ENCODE measurements at places on chromosomes 13 and 19. TPM values are rescaled to one million over a fixed set of nuclear protein-coding genes. Genes with fewer than 3 reads are reported as not detected.
A peak's percentile ranks its signal among the peaks of the same experiment; 100 is the strongest.

Gene APOE
- 32.5 TPM for total RNA-seq

DNA sequence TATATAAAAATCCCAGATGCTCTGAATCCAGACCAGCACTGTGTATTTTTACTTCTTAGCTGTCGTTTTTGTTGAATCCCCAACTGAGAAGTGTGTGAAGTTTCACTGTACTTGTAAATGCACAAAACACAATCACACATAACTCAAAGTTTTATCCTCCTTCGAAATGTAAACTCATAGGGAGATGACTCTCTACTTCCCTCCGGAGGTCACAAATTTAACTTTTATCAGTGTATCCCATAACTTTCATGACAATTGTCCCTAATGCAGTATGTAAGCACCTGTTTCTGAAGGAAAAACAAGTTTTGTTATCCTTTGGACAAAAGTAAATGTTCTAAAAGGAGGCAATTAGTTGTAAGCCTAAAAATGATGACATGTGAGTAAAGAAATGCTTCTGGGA, 665.0 kb upstream of the SLITRK6 start:
- no peak overlapping the region for H3K27ac ChIP-seq
- no peak for DNase-seq
- no peaks in the 10 kb centered on the region for H3K4me1 ChIP-seq
- H3K27me3 ChIP-seq: no peaks in the 10 kb centered on the region
- no peak overlapping the region for H3K4me3 ChIP-seq

Gene DHPS
- 49.5 TPM for total RNA-seq

Gene LENG9
- total RNA-seq: 9.2 TPM

DNA sequence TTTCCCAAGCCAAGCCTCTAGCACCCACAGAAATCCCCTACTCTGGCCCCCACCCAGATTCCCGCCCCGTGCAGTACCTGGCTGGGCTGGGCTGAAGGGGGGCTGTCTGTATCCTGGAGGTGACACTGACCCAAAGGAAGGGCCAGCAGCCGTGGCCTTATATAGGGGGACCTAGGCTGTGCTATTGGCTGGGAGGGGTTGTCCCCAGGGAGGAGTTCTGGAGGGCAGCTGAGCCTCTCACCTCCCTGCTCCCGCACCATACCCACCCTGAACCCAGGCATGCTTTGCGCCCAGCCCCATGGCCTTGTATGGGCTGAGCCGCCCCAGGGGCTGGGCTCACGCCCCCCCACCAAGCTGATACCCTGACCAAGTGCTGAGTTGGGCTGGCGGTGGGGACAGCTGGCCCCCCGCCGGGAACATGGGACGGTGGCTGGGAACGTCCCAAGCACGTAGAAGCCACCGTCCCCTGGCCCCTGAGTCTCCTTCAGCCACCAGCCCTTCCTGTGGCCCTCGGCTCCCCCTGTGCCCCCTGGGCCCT, at the start of gene CKM:
Gene CKM, minus strand, starts transcription at position 132 of the 538 bp plus-strand sequence. CDS start 3,162 bp downstream, outside the sequence.
- no peaks in the 10 kb centered on the region for H3K27me3 ChIP-seq
- H3K4me3 ChIP-seq: peak within 1 kb of the TSS; percentile 47
- no peak for DNase-seq
- H3K36me3 ChIP-seq: no peaks in the 10 kb centered on the region
- peak within 1 kb of the TSS; percentile 48 for H3K27ac ChIP-seq

Gene NKG7
- 0.50 TPM for total RNA-seq

- H3K4me1 ChIP-seq: peaks cover 5% of the 10 kb centered on the region
- no peaks in the 10 kb centered on the region for H3K36me3 ChIP-seq
- H3K27ac ChIP-seq: no peak overlapping the region
These were observed 65.3 kb upstream of the TM9SF2 start for GRCh38 chr13:99435998-99436397.

DNA sequence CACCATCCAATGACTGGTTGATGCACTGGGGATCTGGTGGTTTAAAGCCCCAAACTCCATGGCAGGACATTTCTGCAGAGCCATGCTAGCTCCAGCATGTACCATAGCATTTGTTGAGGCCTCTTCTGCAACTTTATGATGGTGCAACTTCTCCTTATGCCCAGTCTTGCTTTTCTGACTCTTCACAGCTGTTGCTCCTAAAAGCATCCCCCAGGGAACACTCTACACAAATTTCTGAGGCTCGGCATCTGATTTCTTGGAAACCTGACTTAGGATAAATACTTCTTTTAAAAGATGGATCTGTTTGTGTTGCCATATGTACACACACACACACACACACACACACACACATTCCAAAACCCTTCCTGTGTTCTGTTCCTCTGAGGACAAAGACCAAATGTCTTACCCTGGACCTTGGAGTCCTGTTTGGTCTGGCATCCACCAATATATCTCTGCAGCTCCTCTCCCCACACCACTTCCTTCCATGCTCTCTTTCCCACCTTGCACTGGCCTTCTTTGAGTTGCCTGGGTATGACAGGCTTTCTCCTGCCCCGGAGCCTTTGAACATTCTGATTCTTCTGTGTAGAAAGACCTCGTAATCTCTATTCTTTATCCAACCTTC, 388.5 kb upstream of the ZNF507 start:
- H3K36me3 ChIP-seq: no peaks in the 10 kb centered on the region
- no peak for DNase-seq
- no peak overlapping the region for H3K4me3 ChIP-seq
- no peaks in the 10 kb centered on the region for H3K27me3 ChIP-seq

Gene TNNT1
- 5.1 TPM for total RNA-seq

DNA sequence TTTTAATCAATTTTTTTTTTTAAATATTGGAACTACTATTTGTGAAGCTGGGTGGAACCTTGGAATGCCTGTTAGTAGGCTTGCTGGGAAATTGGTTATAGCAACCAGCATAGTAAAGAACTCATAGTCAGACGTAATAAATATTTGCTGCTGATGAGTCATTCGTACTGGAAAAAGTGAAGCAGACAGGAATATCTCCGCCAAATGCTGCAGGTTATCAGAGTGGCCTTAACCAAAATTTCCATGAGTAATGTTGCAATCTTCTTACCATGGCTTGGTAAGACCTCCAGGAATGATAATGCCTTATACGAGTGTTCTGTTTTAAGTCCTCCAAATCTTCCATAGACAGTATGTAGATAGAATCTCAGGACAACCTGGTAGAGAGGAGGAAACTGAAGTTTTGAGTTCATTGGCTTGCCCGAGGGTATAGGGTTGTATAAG, 34.2 kb downstream of the MBNL2 start:
- DNase-seq: no peak
- no peaks in the 10 kb centered on the region for H3K27me3 ChIP-seq
- peak overlapping the region; percentile 53 for H3K27ac ChIP-seq
- no peak overlapping the region for H3K4me3 ChIP-seq
- peaks cover 78% of the 10 kb centered on the region for H3K4me1 ChIP-seq

DNA sequence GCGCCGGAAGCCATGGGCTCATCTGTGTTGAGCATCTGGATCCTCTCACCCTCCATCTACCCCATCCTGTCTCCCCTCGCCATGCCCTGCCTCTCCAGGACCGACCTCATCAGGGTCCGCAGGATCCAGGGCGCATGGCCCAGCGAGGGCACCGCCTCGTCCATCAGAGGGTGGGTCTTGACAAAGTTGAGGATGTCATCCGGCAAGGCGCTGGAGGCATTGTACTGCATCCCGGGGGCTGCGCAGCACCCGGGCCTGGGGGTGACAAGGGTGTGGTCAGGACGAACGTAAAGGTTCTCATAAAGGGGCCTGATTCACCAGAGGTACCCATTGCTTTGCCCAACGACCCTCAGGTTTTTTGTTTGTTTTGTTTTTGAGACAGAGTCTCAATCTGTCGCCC, 9.5 kb downstream of the SEMA6B start:
- no peak for DNase-seq
- no peaks in the 10 kb centered on the region for H3K36me3 ChIP-seq
- H3K4me1 ChIP-seq: no peaks in the 10 kb centered on the region
- H3K27ac ChIP-seq: no peak overlapping the region

- H3K4me3 ChIP-seq: no peak overlapping the region
- no peaks in the 10 kb centered on the region for H3K36me3 ChIP-seq
- H3K27me3 ChIP-seq: no peaks in the 10 kb centered on the region
- DNase-seq: no peak
- no peak overlapping the region for H3K27ac ChIP-seq
These were observed 22.2 kb upstream of the SPRYD7 start for GRCh38 chr13:49958321-49958720.

- no peak overlapping the region for H3K4me3 ChIP-seq
- no peak for DNase-seq
- no peaks in the 10 kb centered on the region for H3K36me3 ChIP-seq
- no peaks in the 10 kb centered on the region for H3K4me1 ChIP-seq
These were observed 48.6 kb downstream of the PEPD start for GRCh38 chr19:33472691-33473652.

- DNase-seq: no peak
- H3K4me3 ChIP-seq: no peak overlapping the region
- no peaks in the 10 kb centered on the region for H3K27me3 ChIP-seq
- H3K36me3 ChIP-seq: peaks cover 66% of the 10 kb centered on the region
These were observed 10.6 kb downstream of the AKAP8 start for GRCh38 chr19:15368798-15369593.

- H3K36me3 ChIP-seq: no peaks in the 10 kb centered on the region
- no peak overlapping the region for H3K4me3 ChIP-seq
- peaks cover 23% of the 10 kb centered on the region for H3K4me1 ChIP-seq
- no peak for DNase-seq
These were observed 730.8 kb downstream of the EFNB2 start for GRCh38 chr13:105804561-105805190.

Gene PPM1N
- total RNA-seq: 6.7 TPM

Gene HOMER3
- 10.7 TPM for total RNA-seq

Gene PLK5
- total RNA-seq: not detected

DNA sequence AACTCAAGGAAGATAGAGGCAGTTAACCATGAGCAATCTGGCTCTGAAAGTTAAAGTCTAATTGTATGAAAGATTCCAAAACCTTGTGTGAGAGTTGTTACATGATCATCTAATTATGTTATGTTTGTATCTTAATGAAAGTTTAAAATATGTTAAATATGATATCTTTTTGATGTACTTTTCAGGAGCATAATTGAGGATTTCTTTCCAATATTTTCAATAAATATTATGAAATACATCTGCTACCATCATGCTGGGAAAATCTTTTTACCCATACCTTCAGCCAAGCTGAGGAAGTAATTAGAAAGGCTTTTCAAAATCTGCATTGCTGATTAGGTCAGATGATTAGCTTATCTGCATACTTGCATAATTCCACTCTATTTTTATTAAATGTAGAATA, 318.4 kb downstream of the KLF12 start:
- H3K27me3 ChIP-seq: no peaks in the 10 kb centered on the region
- no peak for DNase-seq
- H3K4me1 ChIP-seq: no peaks in the 10 kb centered on the region
- H3K36me3 ChIP-seq: no peaks in the 10 kb centered on the region
- H3K27ac ChIP-seq: no peak overlapping the region

- H3K27ac ChIP-seq: peak overlapping the region; percentile 54
- no peak for DNase-seq
- peak overlapping the region; percentile 86 for H3K4me3 ChIP-seq
- H3K36me3 ChIP-seq: no peaks in the 10 kb centered on the region
- H3K27me3 ChIP-seq: peaks cover 32% of the 10 kb centered on the region
- H3K4me1 ChIP-seq: peaks cover 34% of the 10 kb centered on the region
These were observed 1.1 kb downstream of the IL17D start for GRCh38 chr13:20704459-20705069.

Gene ZNF571
- 3.0 TPM for total RNA-seq

- H3K36me3 ChIP-seq: no peaks in the 10 kb centered on the region
- DNase-seq: no peak
- H3K27ac ChIP-seq: no peak overlapping the region
- no peaks in the 10 kb centered on the region for H3K27me3 ChIP-seq
- no peak overlapping the region for H3K4me3 ChIP-seq
- H3K4me1 ChIP-seq: peaks cover 11% of the 10 kb centered on the region
These were observed 79.4 kb downstream of the FOXO1 start for GRCh38 chr13:40586886-40587565.

DNA sequence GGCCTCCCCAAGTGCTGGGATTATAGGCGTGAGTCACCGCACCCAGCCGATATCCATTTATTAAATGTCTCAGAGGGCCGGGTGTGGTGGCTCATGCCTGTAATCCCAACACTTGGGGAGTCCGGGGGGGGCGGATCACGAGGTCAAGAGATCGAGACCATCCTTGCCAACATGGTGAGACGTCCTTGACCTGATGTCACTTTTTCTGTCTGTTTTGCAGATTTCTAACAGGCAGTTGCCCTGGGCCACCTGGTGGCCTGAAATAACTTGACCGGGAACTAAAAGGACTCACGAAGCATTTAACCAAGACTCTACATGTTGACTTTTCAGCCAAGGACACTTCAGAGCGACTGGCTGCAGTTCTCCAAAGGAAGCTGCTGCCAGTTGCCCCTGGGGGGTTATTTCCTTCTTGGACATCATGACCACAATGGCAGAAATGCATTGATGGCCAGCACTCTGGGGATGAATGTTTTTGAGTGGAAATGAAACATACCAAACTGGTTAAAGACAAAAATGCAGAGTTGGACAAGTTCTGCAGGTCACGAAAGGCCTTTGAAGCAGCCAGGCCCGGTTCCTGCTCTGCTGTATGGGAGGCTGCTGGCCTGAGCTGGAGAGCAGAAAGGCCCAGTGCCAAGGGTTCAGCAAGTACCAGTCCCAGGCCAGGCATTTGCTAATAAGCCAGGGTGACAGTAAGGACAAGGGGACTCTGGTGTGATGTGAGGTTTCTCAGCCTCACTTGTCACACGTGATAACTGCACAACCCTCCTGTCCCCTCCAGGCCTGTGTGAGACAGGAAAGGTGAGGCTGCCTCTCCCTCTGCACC, 8.3 kb downstream of the ZNF837 start:
- no peak overlapping the region for H3K27ac ChIP-seq
- DNase-seq: no peak
- no peak overlapping the region for H3K4me3 ChIP-seq

DNA sequence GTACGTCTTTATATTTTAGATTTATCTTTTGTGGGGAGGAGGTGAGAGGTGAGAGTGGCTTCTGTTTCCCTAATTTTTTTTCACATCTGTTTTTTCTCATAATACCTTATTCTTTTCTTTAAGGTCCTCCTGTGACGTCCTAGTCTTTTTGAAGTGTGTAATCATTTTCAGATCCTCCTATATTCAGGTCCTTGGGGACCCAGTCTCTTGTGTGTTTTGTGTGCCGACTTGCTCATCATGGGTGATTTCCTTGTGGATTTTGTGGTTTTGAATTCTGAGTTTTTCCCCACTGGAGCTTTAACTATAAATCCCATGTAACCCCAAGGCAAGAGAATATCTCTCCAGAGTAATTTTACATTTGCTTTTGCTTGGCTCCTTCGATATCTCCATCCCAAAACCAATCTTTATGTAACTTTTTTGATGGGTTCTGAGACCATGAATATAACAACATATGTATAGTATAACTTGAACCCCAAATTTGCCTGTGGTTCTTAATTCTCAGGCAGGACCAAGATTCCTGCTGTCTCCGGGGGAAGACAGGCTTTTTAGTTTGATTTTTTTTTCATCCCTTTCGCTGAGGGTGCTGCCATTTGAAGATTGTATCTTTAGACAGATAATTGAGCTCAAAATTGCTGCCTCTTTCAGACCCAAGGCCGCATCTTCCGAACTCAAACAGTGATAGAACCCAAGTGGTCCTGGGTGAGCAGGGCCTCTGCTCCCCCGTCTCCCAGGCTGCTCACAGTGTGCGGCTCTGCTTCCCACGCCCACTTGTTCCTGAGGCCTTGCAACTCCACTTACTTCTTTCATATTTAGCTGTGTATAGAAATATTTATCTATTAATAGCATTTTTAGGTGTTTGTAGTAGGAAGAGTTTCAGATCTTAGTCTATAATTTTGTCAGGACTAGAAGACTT, 59.1 kb upstream of the GPR183 start:
- H3K4me1 ChIP-seq: no peaks in the 10 kb centered on the region
- no peak overlapping the region for H3K4me3 ChIP-seq
- H3K36me3 ChIP-seq: no peaks in the 10 kb centered on the region
- H3K27me3 ChIP-seq: no peaks in the 10 kb centered on the region
- DNase-seq: no peak
- no peak overlapping the region for H3K27ac ChIP-seq
